Non-pigmented ciliary epithelial cell (primary cell): ENCODE measurements at places on chromosomes 12 and 14.

- DNase-seq, result no peak
These were observed 56.2 kb downstream of the DUSP16 start for GRCh38 chr12:12506496-12506890.

DNA sequence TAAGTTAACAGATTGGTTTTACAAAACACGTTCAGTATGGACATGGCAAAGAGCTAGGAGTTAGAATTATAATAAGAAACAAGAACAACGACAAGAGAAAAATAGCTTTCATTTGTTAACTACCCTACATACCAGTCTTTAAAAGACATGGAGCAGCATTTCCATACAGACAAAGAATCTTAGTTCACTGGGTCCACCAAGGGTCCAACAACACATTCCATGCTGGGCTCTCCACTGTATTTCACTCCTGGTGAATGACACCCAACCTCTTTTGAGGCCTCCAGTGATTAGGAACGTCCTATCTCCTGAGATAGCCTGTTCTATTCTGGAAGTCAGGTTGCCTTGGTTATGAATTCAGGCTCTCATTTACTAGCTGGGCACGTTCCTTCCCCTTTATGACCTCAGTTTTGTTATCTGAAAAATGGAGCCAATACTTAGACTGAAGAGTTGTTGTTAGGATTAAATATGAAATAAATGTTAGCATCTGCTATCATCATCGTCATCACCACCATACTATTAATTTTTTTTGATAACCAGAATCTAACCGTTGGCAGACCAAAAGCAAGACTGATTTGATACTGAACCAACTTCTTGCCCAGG lies 37.7 kb downstream of the C12orf75 start:
- DNase-seq, result no peak

GRCh38 chr12:101939306-101939705 lies 61.9 kb downstream of the DRAM1 start:
- no peak for DNase-seq

DNA sequence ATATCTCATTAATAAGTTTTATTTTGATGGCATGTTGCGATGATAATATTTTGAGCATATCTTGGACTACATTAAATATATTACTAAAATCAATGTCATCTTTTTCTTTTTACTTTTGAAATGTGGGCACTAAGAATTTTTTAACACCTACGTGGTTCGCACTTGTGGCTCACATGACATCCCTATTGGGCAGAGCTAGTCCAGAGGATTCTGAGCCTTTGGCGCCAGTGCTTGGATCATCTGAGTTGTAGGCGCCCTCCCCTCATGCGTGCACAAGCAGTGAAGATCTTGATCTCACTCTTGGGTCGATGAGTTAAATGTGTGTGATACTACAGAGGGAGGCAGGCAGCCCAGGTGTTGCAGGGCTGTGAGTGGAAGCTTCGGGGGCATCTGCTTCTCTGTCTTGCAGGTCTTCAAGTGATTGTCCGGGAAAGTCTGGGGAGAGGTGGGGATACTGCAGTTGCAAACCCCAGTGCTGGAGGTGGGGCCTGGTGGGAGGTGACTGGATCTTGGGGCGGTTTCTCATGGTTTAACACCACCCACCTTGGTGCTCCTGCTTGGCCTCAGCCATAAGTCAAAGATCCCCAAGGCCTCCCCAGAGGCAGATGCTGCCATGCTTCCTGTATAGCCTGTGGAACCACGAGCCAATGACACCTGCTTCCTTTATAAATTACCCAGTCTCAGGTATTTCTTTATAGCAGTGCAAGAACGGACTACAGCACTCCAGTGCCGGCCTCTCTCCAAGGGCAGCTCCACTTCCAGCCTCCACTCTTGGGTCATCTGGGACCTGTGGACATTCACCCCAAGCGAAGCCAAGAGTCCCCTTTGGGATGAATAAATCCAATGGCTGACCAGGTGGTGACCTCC lies 46.1 kb upstream of the PPP2R5C start:
- no peak for DNase-seq

GRCh38 chr12:101637936-101638335 lies 43.2 kb downstream of the MYBPC1 start:
- DNase-seq, result no peak

- DNase-seq, result no peak
These were observed 130.7 kb upstream of the PWP1 start for GRCh38 chr12:107554941-107555340.

DNA sequence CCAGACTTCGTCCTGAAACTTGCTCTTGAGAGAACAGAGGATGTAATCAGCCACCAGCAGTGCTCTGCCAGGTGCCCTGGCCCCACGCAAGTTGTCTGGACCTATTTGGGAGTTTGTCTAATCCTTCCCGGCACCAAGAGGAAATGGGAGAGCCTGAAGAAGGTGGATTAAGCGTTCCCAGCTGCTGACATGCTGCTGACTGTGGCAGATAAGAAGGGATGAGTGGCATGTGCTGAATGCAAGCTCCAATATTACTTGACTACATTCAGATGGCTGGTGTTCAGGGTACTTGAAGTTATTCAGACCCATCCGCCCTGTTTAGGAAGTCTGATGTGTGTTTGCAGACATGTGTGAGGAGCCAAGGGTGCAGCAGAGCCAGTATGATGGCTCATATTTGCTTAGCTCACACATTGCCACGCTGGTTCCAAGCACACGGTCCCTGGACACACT lies 440.6 kb upstream of the CCDC196 start:
- DNase-seq, result peak; percentile 36

DNA sequence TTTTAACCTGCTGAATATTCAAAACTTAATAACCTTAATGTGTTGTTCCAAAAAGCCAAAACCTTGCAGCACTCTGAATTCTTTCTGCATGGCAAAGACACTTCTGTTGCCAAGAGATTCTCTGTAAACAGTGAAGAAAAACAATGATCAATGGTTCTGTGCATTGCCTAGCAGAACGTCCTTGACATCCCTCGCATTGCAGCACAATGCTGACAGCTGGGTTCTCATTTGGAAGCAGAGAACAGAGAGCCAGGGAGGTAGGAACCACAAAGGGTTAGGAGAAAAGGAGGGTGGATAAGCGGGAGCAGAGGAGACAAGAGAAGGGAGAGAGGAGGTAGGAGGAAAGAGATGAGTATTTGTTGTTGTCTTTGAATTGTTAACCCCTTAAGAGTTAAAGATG lies 501.1 kb downstream of the NAV3 start:
- no peak for DNase-seq

DNA sequence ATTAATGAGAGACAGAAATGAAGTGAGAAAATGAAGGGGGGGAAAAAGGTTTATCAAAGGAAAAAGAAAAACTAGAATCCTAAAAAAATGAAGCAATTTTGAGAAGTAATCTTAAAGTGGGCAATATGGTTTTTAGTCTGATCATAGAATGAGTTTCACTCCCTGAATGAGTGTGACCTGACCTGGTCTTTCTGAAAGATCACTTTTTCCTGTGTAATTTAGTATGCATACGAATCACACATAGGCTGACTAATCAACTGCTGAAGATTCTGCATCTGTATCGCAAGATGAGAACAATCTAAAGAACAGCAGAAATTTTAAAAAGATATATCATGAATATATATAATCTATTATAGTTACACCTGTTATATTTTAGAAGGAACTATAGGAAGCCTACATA lies 11.3 kb downstream of the GNPTAB start:
- no peak for DNase-seq

DNA sequence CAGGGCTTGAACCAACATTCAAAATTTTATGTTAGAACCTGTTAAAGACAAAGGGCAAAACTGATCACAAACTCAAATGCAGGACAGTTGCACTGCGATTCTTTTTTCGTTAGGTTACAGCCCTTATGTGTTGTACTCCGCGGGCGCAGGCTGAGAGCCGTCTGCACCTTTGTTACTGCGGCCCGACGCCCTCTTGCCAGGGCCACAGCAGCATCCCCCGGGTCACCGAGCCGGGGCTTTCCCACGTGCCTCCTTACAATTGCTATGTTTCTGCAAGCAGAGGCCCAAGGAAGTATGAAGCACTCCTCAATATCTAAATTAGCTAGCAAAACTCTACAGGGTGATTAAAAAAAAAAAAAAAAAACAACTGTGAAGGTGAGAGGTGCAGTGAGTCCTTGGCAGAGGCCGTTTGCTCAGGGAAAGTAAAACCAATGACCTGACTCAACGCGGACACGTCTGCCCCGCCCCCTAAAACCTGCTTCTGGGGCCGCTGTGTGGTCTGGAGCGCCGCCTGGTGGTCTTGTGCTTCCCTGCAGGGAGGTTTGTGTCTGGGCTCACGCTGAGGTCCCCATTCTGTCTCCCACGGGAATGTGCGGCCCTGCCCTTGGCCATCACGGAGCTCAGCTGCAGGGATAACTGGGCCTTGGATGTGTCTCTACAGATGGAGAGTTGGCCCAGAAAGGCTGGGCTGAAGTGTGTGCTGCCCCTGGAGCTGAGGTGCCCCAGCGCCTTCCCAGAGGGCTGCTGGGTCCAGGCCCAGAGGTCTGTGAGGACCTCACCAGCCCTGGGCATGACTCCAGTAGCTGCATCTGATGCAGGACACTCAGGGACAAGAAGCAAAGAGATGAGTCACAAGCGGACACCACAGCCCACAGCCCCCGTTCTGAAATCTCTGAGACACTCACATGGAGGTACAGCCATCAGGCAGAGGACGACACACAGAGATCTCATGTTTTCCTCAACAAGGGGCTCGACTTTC lies 418.5 kb downstream of the TMEM121 start:
- DNase-seq, result no peak

DNA sequence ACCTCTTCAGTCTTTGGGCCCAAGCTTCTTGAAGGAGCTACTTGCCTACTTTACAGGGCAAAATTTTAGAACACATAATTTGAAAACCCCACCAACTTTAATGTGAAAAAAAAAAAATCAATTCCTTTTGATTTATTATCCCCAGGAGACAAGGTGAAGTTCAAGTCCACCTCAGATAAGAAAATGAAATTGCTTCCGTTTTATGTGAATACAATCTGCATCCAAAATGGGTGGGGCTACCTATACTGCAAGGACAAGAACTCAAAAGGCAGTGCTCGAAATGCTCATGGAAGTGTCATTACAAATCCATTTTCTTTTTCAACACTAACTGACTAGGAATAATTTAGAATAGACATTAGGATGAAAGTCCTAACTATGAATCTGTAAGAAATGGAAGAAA lies 45.7 kb downstream of the SSPN start:
- DNase-seq, result no peak

DNA sequence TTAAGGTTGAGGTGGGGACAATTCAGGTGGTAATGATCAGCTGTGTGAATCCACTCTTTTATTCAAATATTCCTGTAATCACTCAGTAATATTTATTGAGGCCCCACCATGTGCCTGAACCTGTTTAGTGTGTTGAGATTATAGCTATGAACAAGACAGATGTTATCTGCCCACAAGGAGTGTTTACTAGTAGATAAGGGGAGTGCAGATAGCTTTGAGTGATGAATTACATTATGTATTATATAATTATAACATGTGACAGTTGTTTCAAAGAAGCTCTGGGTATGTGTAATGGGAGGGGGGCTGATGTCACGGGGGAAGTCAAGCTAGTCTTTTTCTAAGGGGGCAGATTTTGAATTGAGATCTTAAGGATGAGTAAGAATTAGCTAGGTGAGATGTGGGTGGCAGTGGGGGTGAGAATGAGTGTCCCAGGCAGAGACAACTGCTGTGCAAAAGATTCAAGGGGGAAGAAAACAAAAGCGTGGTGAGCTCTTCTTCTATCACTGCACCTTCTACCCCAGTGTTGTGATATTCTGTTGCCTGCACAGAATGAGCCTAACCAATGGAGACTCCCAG lies 21.3 kb upstream of the SRRM4 start:
- no peak for DNase-seq

GRCh38 chr12:65673732-65674131 lies 150.6 kb upstream of the HMGA2 start:
- DNase-seq, result no peak

GRCh38 chr14:71141701-71142374 lies 234.6 kb downstream of the PCNX1 start:
- peak; percentile 73 for DNase-seq

DNA sequence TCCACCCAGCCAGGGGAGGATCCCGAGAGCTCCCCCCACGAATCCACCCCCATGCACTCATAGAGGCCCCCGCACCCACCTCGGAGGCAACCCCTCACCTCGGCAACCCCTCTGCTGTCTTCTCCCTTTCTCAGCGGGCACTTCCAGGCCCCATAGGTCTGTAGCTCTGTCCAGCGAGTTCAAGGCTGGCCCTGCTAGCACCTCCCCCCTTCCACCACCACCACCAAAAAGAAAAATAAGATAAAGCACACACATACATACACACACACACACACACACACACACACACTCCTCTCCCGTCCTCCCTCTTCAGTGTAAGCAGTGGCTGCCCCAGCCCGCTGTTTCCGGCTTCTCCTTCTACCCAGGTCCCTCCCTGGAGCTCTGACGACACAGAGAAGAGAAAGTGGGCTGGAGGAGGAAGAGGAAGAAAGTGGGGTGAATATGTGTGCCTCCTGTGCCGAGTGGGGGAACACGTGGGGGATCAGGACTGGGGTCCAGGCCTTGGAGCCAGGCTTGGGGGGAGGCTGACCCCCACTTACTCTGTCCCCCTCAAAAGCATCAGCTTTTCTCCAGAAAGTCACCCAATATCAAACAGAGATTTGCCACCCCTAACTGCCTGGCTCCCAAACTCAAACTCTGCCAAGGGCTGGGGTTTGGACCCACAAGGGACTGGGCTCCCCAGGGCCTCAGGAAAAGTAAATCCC lies at the start of gene STAT6:
Gene STAT6 (minus strand): TSS at position 332 of the 704 bp plus-strand sequence. CDS start 3,084 bp downstream, outside the sequence.
- no peak for DNase-seq

- DNase-seq, result no peak
These were observed 272.7 kb upstream of the CLEC14A start for GRCh38 chr14:38528582-38528981.

GRCh38 chr12:114335607-114336006 lies 70.3 kb downstream of the TBX5 start:
- no peak for DNase-seq

DNA sequence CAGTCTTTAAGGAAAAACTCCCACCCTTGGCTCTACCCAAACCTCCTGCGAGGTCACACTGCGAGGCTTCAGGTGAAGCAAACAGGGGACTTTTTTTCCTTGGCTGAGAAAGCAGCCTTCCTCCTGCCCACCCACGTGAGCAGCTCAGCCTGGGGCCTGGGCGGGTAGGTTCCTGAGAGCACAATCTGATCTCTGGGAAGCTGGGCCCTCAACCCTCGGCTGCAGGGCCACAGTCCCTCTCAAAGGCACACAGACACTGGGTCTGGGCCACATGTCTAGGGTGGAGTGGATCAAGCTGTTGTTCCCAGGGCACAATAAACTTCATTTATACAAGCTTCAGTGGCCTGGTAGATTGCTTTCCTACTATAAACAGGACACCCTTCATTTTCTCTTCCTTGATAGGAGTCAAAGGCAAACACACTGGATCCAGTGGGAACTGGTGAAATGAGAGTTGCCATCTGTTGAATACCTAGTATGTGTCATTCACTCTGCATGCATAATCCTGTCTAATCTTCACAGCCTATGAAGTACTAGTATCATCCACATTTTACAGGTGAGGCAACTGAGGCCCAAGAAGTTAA lies 41.3 kb upstream of the PNMA1 start:
- no peak for DNase-seq
